ENCODE measurements at places on chromosomes 5 and 9.

DNA sequence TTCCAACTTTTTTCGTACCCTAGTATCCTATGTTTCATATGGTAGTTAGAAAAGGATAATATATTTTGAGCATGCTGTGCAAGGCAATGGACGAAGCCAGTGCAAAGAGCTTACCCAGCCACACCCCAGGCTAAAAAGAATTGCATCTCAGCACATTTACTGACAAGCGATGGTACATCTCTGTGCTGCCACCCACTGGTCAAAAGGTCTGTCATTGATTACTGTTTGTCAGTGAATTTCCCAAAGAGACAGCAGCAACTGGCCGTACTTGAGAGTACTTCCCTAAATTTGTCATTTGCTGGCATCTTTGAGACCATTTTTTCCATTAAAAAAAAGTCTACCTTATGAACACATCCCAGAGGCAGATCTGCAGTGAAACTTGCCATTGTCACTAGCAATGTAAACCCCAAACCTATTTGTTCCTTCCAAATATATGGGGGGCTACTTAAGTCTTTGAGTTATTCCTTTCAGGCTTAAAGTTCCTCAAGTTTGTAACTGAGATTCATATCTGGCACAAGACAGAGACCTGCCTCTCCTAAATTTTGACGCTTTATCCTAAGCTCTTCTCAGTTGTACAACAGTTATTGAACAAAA is 184.3 kb downstream of the CTNND2 start:
- peak; percentile 7 for DNase-seq

- no peak for DNase-seq
Measured at GRCh38 chr9:86020731-86021130, 78.6 kb downstream of the GOLM1 start.

DNA sequence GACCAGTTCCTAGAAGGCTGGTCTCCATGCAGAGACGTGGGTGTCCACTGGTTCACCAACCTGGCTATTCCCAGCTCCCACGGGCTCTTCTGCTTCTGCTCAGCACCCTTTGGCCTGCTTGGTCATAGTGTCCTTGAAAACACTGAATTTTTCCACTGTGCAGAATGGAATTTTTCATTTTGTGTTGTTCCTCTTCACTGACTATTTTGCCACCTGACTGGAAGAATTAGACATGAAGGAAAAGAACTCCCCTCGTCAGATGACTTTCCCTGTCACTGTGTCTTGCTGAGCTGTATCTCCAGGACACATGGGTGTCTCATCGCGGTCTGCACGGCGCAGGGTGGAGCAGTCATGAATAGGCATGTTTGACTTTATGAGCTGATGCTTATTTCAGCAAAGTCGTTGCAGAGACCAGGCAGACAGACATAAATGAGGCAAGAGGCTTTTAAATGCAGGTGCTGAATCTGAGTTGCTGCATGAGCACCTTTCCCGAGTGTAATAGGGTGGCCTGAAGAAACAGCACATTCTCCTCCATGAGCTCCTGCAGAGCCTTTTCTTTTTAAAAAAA is 50.2 kb upstream of the SEMA4D start:
- no peak for DNase-seq

DNA sequence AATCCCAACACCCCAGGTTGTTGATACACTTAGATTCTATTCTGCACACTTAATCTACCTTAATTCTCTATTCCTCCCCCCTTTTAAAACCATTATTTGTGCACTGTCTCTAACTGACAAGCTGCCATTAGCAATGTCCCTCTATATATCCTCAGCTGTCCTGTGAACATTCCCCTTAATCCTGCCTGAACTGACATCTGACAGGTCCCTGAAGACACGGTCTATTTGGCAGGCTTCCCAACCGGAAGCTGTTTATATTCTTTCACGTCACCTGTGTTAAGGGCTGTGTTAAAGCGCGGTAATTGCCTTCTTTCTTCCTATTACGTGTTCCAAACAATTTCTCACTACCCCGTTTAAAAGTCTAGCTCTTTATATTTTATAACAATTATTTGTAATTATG is 277.3 kb downstream of the CDH9 start:
- no peak for DNase-seq

GRCh38 chr9:27747450-27747849 is 174.2 kb upstream of the C9orf72 start:
- DNase-seq: no peak

DNA sequence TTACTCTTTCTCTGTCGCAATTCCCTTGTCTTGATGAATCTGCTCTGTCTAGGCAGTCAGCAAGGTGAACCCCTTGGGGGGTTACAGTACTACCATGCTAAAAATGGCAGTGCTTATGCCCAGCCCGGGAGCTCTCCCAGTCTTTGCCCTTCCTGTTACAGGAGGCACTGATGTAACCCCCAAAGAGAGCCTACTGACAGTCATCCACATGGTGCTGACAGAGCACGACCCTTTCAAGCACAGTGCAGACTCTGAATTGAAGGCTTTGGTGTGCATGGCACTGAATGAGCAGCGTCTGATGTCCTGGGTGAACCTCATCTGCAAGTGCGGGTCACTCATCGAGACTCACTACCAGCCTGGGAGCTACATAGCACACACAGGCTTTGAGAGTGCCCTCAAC is 34.5 kb upstream of the SLC36A2 start:
- no peak for DNase-seq

Measured in cardiac fibroblast (primary cell).